Mucosa of descending colon (tissue), 3 donors: ENCODE measurements at places on chromosomes 4 and X.

DNA sequence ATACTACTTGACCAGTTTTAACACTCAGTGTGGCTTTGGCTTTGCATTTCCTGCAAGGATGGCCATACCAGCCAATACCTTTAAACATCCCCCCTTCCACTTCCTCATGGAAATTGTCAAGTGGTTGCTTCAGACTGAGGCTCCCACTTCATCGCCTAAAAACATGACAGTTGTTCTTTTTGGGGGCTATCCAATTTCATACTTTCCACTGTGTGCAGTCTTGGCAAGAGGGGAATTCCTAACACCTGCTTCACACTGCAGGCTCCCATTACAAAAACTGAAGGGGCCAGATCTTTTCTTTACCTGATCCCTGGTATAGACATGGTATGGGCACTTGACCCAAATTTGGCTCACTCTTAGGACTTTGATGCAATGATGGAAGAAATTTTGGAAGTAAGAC, 28.5 kb upstream of the TSR2 start:
- no peak for DNase-seq

- DNase-seq = no peak
Observed at GRCh38 chr4:161121451-161121850, 1042.3 kb downstream of the FSTL5 start.

GRCh38 chr4:185896817-185897488, 85.0 kb upstream of the SORBS2 start:
- DNase-seq = no peak

- no peak for DNase-seq
Observed at GRCh38 chr4:73683033-73683432, 57.3 kb upstream of the CXCL8 start.

- DNase-seq = no peak
Observed at GRCh38 chr4:20341134-20341738, 89.5 kb downstream of the SLIT2 start.

GRCh38 chrX:100673397-100673953, 29.5 kb downstream of the SRPX2 start:
- DNase-seq = no peak

DNA sequence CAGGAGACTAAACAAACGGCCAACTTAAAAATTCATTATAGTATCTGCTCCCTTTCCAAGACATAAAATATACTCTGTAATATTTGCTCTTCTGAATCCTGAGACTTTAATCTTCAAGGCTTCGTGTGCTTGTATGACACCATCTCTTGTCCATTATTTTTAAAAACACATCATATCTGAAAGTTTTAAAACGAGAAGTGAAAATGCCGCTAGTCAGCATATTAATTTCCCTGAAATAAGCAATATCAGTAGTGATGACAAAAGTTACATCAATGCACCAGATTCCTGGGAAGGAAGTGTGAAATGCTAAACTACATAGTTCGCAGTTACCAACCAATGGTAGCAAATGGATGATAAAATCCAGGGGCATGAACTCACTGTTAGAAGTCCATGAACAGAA, 66.8 kb upstream of the EXOC1L start:
- DNase-seq = no peak

- peak; percentile 45 for DNase-seq
Observed at GRCh38 chr4:1215141-1216075, 33.5 kb downstream of the CTBP1 start.

GRCh38 chr4:184310171-184310567, 92.5 kb upstream of the ENPP6 start:
- DNase-seq = peak; percentile 61

DNA sequence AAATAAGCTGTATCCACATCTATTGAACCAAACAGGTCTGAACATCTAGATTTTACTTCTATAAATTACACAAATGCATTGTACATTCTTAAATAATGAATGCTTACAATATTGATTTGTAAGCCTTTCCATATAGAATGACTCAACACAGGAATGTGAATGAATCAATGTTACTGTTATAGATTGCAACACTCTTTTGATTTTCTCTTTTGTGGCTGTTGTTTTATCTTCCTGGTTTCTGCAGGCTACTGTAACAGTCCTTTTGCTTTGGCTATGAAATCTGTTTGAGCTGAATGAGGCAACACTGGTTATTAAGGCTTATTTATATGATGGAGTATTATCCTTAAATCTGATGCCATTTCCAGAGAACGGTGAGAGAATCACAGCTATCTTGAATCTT, 49.5 kb downstream of the GPR50 start:
- DNase-seq = no peak

DNA sequence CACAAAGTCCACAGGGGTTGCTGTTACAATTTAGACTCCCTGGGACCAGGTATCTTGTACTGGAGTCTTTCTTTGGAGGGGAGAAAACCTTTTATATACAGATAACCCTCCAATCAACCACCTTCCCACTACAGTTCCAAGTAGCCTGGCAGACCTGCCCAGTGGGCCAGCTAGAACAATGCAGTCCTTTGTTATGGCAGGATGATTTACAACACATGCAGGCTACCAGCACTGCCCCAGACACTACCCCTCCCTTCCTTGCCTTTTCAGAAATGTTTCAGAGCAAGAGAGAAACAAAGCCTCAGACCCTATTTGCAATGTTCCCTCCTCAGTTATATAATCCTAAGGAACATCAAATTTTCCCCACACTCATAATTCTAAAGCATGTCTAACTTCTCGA, 11.1 kb downstream of the RASL11B start:
- peak; percentile 48 for DNase-seq

DNA sequence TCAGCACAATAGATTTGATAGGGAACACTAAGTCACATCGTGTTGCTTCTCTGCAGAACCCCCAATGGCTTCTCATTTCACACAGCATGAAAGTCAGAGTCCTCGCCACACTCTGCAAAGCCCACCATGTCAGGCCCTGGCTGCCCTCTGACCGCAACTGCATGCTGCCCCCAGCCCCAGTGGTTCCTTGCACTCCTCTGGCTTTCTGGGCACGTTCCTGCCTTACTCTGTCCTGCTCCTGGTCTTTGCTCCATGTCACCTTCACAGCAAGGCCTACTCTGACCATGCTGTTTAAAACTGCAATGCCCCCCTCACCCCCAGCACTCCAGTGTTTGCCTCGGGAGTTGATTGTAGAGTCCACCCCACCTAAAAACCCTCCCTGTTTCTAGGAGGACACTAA, 78.1 kb downstream of the EVC start:
- DNase-seq = no peak

DNA sequence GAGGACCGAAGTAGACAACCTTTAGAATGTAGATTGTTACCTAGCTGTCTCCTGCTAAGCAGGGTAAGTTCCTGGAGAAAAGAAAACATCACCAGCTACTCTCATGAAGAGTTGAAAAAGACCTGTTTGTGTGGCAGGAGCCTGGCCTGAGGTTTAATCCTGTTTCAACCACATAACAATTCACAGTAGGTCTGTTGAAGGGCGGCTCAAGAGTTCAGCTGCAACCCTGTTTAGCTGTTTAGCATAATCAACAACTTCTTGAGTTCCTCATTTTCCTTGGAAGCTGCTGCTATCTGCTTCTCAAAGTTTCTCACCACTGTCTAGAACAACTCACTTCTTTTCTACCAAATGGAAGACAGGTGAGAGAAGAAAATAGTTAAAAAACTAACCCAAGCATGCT, 170.4 kb upstream of the TET2 start:
- no peak for DNase-seq

DNA sequence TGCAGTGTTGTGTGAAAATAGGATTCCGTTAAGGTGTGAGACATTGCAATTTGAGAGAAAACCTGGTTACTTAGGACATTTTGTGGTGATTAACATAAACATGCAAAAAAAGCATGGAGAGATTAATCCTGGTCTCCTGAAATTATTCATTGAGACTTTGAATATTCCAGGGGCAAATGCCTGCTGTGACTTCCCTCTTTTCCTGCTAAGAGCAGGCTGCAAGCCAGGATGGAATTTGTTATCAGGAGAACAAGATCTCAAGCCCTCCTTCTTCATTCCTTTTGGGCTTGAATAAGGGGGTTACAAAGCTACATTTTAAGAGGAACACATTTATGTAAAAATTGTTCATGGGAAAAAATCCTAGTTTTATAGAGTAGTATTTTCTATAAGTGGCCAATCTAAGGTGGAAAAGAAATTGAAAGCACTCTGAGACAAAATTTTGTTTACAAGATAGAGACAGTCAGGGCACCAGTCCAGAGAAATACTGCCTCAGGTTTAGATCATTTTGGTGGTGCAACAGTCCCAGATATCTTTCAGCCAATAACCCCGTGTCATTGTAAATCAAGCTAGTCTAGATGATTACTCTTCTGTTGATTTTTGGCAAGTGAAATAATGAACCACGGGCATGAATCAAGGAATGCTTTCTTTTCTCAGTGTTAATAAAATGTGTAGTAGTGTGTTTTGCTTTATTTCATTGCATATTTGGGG, 1528.3 kb upstream of the AGA start:
- DNase-seq = no peak

DNA sequence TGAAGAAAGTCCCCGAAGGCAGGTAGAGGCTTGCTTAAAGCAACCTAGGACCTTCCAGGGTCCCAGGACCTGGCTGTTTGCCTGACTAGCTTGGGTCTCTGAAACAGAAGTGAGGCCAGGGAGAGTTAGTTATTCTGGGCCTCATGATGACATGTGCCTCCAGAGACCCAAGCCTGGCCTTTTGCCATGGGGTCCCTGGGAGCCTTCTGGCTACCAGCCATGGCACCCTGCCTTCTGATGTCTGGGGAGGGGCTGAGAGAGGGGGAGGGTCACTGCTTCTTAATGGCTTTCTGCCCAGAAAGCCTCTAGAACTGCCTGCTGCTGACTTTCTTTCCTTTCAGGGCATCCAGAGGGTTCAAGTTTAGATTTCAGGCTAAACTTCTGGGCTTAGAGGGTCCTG, 1.0 kb upstream of the STARD8 start:
- no peak for DNase-seq

- no peak for DNase-seq
Observed at GRCh38 chrX:103726477-103726876, 15.8 kb downstream of the TMEM31 start.

DNA sequence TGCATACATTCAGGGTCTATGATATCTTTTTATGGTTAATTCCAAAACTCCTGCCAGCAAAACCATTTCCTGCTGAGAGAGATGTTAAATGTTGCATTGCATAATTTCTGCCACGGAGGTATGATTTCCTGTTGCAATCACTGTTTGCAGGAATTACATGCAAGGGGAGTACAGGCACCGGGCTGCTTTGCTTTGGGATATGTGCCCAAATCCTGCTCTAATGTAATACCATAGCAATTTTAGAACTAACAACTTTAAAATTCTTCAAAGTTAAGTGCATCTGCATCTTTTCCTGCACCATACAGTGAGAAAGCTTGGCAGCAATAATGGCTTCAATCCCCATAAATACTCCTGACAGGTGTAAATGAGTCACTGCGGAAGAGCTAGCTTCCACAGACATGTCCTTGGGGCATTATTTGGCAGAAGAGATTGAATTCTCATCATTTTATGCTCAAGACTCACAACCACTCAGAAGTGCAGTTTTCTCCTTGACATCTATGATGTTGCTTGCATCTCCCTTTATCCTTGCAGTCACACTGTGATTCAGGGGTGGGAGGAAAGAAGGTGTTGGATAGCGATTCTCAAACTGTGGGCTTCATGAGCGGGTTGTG, 29.6 kb downstream of the TRIM2 start:
- no peak for DNase-seq

- no peak for DNase-seq
Observed at GRCh38 chr4:188423039-188423438, 283.8 kb downstream of the TRIML1 start.

DNA sequence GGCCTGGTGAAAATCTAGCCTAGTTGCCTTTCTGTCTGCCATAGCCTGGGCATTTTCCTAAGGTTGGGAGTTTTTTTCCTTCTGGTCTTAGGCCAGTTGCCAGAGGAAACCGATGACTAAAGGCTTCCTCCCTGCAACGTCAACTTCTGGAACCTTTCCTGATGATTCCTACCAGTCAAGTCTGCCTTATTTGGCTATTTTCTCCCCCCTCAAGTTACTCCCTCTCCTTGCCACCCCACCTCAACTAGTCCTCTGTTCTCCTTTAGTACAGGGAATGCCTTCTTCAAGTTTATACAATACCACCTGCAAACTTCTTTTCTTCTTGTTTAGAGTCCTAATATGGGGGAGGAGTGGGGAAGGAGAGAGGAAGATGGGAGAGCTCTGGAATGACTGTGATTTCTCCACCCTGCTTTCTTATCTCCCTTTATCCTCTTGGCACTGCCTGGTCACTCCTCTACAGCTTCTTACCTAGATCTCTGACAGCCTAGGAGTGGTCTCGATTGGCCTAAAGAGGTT, 10.6 kb downstream of the MSN start:
- DNase-seq = peak; percentile 20

DNA sequence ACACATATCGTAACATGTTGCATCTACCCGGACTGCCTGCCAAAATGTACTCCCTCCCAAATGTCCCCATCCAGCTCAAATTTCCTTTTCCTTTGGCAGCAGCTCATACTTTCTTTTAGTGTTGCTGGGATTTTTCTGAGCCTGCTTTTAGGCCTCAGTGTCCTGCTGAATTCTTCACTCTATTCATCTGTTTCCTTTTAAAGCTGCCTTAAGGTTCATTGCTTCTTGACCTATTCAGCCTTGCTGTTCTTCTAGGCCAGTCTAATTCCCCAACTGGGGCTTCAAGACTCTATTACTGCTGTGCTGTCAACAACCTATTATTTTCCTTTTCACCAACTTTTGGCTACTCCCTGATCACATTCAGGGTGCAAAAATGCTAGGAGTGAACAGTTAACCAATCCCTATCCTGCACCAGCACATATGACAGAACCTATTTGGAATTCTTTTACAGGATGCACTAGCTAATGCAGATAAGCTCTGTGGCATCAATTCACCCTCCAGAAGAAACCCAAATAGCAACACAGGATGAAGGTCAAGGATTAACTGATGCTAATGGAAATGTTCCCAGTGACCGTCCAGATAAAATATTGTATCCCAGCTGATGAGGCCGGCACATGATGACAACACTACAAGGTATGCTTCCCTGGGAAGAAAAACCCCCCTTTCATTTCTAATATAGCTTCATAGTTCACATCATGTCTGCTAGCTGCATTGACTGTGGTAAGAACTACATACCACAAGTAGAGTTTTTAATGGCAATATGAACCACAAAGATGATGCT, 114.7 kb upstream of the TTC29 start:
- DNase-seq = no peak

GRCh38 chr4:80197601-80198440, 518 bp downstream of the PRDM8 start:
- no peak for DNase-seq

DNA sequence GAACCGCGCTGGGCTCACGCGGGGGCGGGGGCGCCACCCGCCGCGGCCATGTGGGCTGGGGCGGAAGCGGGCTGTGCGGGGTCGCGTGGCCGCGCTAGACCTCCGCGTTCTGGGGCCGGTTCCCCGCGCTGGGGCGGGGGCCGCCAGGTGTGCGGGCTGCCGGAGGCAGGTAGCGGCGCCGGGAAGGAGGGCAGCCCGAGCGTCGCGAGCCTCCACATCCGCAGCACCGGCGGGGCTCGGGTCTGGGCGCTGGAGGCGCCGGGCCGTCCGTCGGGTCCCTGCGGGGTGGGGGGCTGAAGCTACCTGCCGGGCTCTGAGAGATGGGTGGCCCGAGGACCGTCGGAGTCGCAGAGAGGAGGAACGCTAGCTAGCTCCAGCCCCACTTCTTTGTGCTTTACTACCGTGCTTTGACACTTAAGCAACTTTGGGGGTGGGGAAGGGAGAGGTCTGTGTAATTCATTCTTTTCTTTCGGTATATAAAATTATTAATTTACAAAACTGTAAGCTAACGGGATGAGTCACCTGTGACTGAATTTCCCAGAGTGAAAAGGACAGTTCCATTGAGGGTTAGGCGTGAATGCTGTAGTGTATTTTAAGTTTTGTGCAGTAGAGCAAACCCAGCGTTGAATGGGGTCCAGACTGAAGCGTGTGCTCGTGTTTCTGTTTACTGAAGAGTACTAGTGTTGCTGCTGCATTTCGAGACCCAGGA, 689 bp downstream of the METAP1 start:
- no peak for DNase-seq

- peak; percentile 84 for DNase-seq
Observed at GRCh38 chr4:143337600-143338287, 1.1 kb downstream of the GAB1 start.
